ENCODE measurements at places on chromosomes 3 and 15.
A peak's percentile ranks its signal among the peaks of the same experiment; 100 is the strongest.

- no peak for DNase-seq
These were observed 137.1 kb upstream of the WNT5A start for GRCh38 chr3:55624238-55624637.

DNA sequence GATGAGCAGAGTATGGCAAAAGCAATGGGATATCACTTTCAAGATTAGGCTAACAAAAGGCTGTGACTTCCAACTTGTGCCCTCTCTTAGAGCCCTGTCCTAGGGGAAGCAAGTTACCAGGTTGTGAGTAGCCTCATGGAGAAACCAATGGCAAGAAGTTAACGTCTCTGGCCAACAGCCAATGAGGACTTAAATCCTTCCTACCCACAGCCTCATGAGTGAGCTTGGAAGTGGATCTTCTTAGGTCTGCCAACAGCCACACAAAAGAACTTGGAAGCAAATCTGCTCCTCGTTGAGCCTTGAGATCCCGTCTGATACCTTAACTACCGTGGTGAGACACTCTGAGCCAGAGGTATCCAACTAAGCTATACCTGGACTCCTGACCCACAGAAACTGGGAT, 5.7 kb downstream of the NME9 start:
- no peak for DNase-seq

GRCh38 chr15:39919748-39920509, at the start of gene GPR176:
GPR176 (minus strand) TSS chr15:39920266; CDS start chr15:39920026, 240 bp downstream.
- no peak for DNase-seq

- no peak for DNase-seq
These were observed 163.4 kb downstream of the ALDH1A2 start for GRCh38 chr15:57902155-57902554.

- no peak for DNase-seq
These were observed 34.4 kb upstream of the TBC1D21 start for GRCh38 chr15:73838831-73839426.

- no peak for DNase-seq
These were observed 147.6 kb downstream of the KLF13 start for GRCh38 chr15:31474059-31474868.

- no peak for DNase-seq
These were observed 31.1 kb downstream of the FBXL22 start for GRCh38 chr15:63628123-63628822.

- no peak for DNase-seq
These were observed 666 bp downstream of the MAPKBP1 start for GRCh38 chr15:41774882-41775417.

DNA sequence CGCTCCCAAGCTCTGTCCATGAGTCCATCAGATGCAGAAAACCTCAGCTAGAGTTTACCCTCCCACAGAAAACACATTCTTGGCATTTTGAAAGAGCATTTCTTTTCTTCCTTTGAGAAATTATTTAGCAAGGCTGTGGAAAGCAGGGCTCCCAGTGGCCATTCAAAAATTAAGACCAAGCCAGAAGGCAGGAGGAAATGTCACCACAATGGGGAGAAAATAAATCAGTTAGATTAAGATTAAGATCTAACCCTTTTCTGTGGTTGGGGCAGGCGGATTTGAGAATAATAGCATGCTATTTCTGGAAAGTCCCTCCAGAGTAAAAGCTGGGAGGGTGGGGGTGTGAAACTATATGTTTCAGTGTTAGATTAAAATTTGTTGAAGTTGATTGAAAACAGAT, 20.2 kb downstream of the LRIG1 start:
- DNase-seq, result no peak

DNA sequence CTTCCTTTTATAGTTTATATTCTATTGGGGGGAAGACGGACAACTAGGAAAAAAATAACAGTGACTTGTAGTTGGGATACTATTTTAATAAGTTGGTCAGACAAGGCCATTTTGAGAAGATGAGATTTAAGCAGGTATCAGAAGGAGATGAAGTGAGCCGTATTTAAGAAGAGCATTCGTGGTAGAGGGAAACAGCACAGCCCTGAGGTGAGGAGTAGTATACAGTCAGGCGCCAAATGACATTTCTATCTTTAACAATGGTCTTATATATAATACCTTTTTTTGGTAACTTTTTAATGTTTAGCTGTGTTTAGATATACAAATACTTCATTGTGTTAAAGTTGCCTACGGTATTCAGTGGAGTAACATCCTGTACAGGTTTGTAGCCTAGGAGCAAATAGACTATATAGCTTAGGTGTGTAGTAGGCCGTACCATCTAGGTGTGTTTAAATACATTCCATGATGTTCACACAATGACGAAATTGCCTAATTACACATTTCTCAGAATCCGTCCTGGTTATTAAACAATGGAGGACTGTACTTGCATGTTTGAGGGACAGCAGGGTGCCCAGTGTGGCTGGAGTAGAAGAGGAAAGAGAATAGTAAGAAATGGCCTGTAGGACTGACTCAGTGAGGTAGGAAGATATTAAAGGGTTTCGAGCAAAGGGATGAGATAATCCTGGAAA, 1.6 kb downstream of the NKTR start:
- no peak for DNase-seq

DNA sequence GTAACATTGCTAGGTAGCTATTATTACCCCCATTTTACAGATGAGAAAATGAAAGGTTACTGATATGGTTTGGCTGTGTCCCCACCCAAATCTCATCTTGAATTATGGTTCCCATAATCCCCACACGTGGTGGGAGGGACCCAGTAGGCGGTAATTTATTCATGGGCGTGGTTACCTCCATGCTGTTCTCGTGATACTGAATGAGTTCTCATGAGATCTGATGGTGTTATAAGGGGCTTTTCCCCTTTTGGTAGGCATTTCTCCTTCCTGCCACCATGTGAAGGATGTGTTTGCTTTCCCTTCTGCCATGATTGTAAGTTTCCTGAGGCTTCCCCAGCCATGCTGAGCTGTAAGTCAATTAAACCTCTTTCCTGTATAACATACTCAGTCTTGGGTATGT, 252.1 kb downstream of the OPA1 start:
- no peak for DNase-seq

DNA sequence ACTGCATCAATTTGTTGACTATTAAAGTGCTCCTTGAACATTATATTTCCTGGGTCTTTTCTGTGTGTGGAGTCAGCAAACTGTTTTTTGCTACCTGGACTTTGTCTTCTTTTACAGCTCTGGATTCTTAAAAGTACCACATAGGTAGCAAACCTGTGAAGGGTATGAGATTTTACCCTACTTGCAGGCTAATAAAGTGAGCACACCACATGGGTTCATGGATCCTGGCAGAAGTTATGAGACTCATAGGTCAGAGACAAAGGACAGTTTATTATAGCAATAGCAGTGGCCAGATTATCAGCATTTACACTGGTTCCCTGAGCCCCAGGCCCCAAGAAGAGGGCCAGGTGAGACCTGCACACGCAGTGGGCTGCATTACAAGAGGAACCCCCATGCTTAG, 8.0 kb upstream of the SACM1L start:
- DNase-seq, result no peak

GRCh38 chr3:23872330-23872729, 44.5 kb downstream of the NKIRAS1 start:
- DNase-seq, result no peak

GRCh38 chr3:188283347-188283746, 129.4 kb downstream of the LPP start:
- no peak for DNase-seq

DNA sequence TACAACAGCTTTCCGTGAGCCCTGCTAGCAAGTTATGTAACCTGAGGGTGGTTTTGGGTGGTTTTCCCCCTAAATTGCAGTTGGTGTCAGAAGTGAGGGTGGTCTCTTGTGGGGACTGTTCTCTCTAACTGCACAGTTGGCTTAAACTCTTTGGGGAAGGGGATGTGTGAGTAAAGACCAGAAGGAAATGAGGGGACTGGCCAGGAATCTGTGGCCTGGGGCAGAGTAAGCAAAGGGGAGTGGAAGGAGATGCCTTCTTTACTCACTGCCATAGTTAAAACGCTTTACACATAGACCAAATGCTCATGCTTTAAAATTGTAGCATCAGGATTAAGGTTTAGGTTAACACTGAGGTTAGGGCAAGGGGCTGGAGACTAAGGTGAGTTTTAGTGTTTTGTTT, 21.2 kb upstream of the XIRP1 start:
- no peak for DNase-seq

GRCh38 chr3:185656321-185656840, 70.3 kb downstream of the SENP2 start:
- DNase-seq, result no peak

DNA sequence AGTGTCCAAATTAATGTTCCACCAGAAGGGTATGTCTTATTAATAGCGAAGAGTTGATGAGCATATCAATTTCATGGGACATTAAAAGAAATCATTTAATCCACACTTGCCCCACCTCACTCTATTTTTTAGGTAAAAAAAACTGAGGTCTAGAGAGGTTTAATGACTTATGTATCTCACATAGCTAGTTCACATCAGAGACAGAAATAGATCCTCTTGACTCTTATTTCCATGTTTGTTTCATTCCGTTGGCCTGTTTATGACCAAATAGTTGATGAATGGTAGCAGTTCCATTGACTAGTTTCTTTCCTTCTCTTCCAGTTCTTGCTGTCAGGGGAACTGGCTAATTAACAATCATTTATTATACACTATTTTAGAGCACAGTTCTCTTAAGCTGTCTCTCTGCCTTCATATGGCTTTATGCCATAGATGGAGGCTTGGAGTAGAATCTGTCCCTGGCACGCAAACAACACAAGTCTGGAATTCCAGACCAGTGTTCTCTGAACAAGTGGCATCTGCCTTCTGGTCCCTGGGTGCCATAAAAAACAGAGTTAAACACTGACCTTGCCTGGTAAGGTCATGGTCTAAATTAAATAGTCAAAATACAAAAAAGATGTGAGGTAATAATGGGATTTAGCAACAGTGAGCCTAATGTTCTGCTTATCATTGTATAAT, 220.0 kb upstream of the CGNL1 start:
- no peak for DNase-seq

DNA sequence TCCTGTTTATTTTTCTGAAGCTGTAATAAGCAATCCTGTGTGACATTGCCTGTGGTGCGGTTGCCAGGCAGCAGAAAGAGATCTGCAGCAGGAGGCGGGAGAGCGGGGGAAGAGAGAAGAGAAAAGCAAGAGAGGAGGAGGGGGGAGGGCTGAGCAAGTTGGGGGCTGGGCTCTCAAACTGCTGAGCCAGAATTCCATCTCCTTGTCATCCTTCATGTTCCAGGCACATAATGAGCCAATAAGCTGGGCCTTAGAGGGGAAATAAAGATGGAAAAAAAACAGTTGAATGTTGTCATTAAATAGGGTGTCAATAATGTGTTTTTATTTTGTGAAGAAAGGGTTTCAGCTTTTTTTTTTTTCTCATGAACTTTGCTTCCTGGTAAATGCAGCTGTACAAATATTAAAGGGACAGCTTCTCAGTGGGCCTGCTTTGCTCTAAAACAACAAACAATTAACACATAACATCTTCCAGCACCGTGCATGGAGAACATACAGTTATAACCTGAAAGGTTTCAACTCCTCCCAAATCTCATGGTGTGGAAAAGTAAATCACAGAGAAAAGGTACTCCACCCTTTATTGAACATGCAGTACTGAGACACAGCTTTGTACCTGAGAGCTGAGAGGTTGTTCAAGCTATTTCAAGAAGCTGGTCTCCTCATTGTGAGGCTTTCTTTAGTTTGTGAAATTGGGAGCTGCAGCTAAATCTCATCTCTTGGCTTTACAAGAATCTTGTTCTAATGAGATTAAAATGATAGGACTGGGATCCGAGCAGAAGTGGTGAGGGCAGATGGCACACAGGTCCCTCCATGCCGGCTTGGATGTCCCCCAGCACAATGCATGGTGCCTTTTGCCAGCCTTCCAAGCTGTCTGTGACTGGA, 451.1 kb upstream of the KCNMB2 start:
- peak; percentile 27 for DNase-seq
